ENCODE measurements at places on chromosomes 7 and 10.
A peak's percentile ranks its signal among the peaks of the same experiment; 100 is the strongest.

DNA sequence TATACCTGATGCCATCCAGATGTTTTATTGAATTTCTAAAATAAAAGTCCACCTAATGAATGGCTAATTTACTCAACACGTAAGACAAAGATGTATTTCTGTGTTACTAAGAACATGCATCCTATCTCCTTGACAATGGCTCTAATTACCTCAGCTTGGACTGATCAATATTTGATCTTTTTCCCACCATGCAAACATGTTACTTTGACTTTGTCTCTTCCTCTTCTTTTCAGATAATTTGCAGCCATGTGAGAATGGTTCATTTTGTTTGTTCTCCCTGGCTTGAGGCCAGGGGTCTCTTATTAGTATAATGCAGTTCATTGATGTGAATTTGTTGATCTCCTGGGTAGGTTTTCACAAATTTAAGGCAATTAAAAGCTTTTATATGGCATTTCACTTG, 302.1 kb downstream of the ADK start:
- DNase-seq = no peak

GRCh38 chr7:37376386-37376785, 72.3 kb downstream of the ELMO1 start:
- no peak for DNase-seq

DNA sequence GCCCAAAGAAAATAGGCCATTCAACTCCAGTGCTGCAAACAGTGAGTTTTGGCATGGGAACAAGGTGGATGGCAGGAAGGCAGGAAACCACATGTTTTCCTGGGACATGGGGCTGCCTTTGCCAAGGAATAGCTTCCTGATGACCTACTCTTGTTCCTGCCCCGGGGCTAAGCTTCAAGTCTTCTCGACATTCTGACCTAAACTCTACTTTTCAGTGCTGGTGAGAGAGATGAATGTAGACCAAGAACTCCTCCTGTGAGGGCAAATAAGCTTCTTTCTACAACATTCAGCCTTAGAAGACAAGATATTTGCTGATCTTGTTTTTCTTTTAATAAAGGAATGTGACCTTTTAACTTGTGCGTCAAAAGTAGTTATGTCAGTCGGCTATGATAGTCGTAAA, 199.0 kb downstream of the GPR37 start:
- no peak for DNase-seq

DNA sequence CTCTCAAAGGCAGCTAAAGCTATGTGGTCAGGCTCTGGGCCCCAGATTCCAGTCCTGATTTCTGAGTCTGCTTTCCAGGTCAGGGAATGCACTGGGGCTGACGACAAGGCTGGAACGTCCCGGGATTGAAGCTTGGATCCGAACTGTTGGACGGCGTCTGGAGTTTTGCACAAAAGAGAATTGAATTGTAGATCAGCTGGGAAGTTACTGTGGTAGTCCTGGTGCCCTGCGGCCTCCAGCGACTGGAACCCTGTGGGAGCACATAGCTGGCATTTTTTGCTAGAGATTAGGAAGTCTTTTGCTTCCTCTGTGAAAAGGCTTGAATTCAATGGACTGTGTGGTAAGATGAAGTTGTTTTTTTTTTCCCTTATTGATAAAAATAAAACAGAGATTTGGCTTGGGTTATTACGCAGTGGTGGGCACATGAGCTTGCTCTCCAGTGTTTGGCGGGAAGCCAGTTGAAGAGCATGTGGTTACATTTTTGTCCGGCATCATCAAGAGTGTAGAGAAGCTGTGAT, at the start of gene HK1:
Gene HK1 (plus strand): TSS at position 51 of the 518 bp plus-strand sequence.
- DNase-seq = peak; percentile 57

DNA sequence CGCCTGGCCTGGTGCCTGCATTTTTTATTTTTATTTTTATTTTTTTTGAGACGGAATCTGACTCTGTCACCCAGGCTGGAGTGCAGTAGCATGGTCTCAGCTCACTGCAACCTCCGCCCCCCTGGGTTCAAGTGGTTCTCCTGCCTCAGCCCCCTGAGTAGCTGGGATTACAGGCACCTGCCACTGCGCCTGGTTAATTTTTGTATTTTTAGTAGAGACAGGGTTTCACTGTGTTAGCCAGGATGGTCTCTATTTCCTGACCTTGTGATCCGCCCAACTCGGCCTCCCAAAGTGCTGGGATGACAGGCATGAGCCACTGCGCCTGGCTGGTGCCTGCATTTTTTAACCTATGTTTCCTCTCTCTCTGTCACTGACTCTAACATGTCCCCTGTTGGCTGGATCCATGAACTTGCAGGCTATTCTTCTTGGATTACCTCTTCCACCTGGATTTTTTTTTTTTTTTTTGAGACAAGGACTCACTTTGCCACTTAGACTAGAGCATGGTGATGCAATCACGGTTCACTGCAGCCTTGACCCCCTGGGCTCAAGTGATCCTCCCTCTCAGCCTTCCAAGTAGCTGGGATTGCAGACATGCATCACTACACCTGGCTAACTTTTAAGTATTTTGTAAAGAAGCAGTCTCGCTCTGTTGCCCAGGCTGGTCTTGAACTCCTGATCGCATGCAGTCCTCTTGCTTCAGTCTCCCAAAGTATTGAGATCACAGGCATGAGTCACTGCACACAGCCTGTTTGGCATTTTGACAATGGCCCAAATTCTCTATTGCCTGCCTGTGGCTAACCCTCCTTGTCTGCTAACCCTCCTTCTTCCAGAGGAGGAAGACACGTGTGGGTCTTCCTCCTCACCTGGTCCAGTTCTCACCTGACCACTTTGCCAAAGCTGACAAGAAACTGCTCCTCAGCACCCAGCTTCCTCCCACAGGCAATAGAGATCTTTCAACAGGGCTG, 23.0 kb upstream of the PRPF18 start:
- no peak for DNase-seq

DNA sequence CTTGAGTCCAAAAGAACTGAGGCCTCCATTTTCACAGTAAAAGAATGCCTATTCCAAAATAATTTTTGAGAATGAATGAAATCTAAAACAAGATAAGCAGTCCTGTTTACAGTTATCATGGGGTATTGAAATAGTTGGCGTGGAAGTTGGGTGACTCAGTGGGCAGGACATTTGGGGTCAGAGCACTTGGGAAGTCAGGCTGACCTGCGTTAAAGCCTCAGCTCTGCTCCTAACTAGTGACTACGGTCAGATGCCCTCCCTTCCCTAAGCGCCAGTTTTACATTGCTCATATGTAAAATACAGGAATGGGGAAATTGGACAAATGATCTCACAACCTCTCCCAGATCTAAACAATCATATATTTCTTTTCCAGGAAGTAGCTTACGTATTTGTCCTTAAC, 2.3 kb upstream of the PAPSS2 start:
- DNase-seq = no peak
